GM13977 (cell line): ENCODE measurements at places on chromosomes 13 and 19.
A peak's percentile ranks its signal among the peaks of the same experiment; 100 is the strongest.

DNA sequence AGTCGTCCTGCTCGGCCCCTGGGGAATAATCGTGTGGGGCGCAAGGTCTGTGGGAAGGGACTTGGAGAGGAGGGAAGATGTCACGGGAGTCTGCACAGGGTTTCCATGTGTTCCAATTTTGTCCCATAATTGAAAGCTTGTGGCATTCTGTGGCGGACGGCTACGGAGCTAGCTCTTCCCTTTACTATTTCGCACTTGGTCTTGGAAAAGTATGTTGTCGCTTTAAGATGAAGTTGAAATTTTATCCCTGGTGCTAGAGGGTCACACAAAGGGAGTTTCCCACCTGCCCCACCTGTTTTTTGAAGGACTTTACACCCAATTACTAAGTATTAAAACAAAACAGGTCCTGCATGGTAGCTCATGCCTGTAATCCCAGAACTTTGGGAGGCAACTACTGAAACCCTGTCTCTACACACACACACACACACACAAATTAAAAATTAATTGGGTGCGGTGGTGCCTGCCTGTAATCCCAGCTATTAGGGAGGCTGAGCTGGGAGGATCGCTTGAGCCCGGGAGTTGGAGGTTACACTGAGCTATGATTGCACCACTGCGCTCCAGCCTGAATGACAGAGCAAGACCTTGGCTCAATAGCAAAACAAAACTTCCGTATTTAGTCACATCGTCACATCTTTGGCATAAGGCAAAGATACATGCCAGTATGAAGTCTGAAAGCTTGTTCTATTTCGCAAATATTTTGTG, 967 bp upstream of the TPT1 start:
- peak; percentile 26 for DNase-seq

- DNase-seq: no peak
Measured at GRCh38 chr13:29180055-29180454, 359.9 kb downstream of the MTUS2 start.

DNA sequence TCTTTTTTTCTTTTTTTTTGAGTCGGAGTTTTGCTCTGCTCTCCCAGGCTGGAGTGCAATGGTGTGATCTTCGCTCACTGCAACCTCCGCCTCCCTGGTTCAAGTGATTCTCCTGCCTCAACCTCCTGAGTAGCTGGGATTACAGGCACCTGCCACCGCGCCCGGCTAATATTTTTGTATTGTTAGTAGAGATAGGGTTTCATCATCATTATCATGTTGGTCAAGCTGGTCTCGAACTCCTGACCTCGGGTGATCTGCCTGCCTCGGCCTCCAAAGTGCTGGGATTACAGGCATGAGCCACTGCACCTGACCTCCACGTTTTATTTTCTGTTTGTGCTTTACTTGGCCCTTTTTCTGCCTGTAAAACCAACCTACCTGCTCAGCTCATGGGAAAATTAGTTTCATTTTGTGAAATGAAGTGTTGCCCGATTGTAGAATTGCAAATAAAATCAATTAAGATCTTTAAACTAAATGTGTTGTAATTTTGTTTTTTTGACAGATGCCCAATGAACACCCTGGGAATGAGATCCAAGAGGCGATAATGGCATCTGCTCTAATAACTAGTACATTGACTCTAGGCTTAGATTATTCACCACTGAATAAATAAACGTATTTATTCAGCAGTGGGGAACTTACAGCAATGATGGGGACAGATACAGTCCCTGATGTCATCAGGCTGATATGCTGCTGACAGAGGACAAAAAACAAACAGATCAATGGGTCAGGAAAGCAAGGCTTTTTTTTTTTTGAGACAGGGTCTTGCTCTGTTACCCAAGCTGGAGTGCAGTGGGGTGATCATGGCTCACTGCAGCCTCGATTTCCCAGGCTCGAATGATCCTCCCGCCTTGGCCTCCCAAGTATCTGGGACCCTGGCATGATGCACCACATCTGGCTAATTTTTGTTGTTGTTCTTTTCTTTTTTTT, 2.2 kb upstream of the RAB11B start:
- DNase-seq: no peak

DNA sequence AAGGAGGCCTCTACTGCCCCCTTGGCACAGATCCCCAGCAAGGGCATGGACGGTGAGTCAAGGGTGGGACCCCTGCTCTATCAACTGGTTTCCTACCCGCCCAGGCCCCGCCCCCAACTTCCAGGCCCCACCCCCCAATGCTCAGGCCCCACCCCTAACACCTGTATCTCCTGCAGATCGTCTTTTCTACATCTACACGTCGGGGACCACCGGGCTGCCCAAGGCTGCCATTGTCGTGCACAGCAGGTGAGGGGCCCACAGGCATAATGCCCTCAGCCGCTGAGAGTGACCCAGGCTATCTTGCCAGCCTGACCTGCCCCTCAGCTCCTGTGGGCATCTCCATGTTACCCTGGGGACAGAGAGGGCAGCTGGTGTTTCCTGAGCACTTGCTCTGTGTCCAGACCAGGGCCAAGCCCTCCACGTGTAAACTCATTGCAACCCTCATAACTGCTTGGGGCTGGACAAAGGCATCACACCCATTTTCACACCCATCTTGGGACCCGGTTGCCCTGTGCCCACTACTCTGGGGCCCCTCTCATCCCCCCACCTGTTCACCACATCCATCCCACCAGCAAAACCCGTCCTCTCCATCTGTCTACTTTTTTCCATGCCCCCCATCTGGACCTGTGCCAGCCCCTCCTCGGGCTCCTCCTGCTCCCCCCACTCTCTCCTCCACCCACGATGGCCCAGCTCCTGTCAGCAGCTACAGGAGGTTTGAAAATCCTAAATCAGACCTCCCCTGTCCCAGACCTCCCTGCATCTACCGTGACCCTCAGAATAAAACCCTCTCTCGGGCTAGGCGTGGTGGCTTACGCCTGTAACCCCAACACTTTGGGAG, 17.2 kb downstream of the SLC27A1 start:
- DNase-seq: no peak

DNA sequence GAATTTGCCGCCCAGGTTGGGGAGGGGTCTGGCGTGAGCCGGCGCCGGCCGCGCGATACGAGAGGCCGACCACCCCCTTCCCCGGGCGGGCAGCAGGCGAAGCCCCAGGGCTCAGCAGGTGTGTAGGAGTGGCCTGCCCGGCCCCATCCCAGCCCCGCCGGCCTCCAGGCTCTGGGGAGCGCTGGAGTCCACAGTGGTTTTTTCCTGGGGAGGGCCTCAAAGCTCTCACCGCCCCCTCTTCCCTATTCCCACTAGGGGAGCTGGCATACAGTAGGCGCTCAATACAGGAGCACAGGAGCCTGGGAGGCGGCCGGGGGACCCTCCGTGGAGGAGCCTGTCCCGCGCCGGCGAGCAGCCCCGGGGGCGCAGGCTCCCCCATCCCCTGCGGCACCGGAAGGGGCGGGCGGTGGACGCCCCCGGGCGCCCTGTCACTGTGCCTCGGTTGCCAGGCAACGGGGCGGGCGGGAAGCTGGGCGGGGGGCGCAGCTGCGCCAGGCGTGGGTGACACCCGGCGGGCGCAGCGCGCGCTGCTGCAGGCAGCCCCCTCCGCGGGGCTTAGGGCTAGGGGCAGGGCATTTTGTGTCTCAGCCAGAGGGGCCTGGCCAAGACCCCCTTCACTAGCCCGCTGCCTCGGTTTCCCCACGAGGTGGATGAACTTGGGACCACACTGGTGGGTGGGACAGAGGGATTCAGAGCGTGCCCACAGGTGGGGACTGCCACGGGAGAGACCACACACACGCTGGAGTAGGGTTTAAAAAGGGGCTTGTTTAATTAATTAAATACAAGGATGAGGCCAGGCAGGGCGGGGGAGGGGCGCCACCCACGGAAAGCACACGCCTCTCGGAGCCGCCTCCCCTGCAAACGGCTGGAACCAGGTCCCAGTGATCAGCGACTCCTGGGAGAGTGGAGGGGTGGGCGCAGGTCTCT, 3.6 kb upstream of the REXO1 start:
- peak; percentile 77 for DNase-seq

DNA sequence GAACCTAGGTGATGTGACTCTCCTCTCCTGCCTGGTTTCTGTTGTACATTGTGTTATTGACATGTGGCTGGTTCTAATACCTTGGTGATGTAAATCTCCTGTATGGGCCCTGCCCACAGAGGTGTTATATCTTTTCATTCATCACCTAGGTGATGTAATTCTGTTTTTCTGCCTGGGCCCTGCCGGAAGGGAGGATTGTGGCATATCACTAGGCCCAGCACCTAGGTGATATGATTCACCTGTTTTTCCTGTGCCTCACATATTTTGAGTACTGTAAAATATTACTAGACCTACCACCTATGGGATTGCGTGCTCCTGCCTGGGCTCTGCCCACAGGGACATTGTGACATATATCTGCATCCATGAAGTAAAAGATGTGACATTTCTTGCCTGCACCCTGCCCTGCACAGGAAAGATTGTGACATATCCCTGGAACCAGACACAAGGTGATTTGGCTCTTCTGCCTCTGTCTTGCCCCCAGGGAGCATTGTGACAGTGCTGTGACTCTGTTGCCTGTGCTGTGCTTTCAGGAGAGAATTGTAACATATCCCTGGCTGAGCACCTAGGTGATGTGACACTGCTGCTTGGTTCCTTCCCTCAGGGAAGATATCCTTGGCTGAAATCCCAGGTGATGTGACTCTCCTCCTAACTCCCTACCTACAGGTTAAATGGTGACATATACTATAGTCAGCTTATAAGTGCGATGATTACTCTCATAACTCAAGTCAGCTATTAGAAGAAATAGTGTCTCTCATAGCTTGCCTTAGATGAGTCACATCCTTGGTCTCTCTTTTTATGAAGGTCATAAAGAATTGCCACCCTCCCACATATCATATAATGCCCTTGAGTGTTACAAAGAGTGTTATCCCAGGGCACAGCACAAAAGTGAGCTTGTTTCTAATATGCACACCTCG, 13.3 kb upstream of the ZNF681 start:
- no peak for DNase-seq

GRCh38 chr19:11813703-11814028, 407 bp upstream of the ZNF440 start:
- DNase-seq: no peak

- DNase-seq: peak; percentile 89
Measured at GRCh38 chr19:17522988-17523872, 11.8 kb downstream of the PGLS start.

GRCh38 chr13:36796052-36796451, 23.0 kb upstream of the RFXAP start:
- DNase-seq: no peak

DNA sequence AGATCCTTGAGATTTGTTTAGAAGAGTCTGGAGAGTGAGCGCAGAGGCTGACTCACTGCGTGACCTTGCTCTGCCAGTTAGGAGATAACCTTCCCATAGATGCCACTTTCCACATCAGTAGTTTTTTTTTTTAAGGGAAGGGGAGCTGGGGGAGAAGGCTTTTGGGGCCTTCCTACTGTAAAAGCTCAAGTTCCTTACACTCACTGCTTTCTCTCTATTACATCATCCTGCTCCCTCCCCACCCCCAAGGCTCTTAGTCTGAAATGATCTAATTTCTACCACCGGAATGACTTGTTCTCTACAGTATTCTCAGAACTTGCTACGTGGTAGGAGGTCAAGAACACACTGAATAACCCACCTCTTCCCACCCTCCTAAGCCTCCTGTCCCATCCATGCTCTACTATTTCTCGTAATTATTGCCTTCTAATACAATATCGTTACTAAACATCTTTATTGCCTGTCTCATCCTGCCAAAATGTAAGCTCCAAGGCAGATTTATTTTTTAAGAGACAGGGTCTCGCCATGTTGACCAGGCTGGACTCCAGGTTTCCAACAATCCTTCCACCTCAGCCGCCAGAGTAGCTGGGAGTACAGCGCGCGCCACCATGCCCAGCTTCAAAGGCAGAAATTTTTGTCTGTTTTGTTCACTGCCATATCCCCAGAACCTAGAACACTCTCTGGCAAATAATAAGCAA, 1.2 kb downstream of the LONP1 start:
- peak; percentile 74 for DNase-seq

DNA sequence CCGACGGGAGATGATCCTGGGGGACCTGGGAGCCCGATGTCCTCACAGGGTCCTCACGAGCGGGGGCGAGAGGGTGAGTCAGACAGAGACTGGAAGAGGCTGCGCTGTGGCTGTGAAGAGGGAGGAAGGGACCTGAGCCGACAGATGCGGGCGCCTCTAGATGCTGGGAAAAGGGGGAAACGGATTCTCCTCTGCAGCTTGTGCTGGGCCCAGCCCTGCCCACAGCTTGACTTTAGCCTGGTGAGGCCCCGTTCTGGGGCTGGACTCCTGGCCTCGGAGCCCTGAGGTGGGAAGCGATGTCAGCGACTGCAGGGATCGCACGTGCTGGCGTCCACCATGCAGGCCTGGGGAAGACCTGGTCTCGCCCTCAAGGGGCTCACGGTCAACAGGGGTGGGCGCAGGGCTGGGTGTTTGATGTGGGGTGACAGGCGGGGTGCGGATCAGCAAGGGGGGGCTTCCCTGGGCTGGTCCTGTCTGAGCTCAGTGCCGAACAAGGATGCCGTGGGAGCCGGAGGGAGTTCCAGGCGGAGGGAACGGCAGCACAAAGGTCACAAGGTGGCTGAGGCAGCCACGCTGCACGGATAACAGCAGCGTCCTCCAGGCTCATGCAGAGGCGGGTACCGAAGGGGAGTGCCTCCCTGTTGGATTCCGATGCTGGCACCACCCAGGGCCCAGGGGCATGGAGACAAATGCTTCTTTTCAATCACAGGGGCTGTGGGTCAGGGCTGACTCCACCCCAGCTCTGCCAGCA, 31.8 kb downstream of the PIP5K1C start:
- DNase-seq: no peak

- DNase-seq: no peak
Measured at GRCh38 chr13:73828811-73829210, 305.4 kb downstream of the KLF12 start.

GRCh38 chr19:18198374-18198773, 5.4 kb downstream of the MPV17L2 start:
- no peak for DNase-seq

GRCh38 chr13:106275446-106276032, 259.9 kb downstream of the EFNB2 start:
- no peak for DNase-seq
